ENCODE measurements at places on chromosomes 7 and 10. TPM values are rescaled to one million over a fixed set of nuclear protein-coding genes. Genes with fewer than 3 reads are reported as not detected.
A peak's percentile ranks its signal among the peaks of the same experiment; 100 is the strongest.

Gene GPR22
- not detected for total RNA-seq

Gene MEIG1
- total RNA-seq = not detected

DNA sequence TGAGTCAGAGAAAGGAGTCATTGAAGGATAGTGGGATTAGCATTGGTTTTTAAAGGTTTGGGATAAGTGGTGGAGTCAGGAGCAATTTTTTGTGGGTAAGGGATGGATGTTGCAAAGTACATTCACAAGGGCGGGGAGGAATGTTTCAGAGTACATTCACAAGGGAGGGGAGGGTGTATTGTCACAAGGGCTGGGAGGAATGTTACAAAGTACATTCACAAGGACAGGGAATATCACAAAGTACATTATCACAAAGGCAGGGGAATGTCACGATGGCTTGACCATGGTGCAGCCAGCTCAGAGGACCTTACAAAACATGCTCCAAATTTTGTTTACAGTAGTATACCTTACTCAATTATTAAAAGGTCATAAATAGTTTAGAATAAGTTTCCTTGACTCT is 30.3 kb downstream of the C1GALT1 start:
- no peak for DNase-seq

GRCh38 chr7:92953657-92954056 is 117.3 kb upstream of the CDK6 start:
- DNase-seq = no peak

- no peak for DNase-seq
These were observed 91.7 kb downstream of the CCDC3 start for GRCh38 chr10:12909836-12910185.

- no peak for DNase-seq
These were observed 82.6 kb upstream of the SLF2 start for GRCh38 chr10:100829933-100830727.

Gene GPR158
- 0.52 TPM for total RNA-seq

DNA sequence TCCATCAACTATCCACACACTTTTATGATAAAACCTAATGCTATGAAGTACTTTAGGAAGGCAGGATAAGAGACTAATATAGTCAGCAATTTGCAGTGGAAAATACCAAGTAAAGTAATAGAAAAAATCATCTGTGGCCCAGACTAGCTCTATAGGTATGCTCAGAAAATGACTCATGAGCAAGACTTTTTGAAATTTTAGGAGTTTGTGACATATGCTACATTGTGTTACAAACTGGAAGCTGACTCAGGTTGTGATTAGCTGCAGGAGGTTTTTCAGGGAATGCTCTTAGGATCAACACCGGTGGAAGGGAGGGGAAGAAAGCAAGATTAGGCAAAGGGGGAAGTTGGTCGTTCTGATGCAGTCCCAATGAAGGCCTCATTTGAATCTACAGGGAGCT is 56.1 kb downstream of the FEZF1 start:
- no peak for DNase-seq

Gene CDK6
- total RNA-seq = 35.0 TPM

DNA sequence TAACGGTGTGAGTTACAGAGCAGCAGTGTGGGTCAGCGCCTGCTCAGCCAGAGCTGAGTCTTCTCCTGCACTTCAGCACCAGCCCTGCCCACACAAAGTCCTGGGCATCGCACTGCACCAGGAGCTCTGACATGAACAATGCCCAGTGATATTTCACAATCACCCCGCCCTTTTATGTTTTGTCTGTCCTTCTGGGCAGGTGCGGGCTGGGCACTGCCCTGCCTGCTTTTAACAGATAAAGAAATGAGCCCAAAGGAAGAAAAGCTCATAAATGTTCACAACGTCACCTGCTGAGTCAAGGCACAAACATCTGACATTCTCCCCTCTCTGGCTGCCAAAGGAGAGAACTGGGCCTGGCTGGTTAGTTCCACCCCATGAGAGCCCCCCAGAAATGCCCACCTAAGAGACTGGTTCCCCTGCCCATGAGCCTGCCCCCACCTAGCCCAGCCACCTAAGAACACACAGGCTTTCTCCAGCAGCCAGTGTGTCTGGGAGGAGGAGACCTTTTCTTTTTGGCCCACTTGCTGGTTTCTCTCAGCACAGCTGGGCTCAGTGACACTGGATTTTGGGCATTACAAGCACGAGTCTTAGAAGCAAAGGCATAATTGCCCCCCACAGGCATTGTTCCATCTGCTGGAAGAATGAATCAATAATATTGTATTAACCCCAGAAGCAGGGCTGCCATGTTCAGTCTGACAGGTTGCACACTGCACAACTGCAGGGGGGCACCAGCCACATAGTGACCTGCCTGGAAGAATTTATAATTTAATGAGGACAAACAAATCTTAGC is 22.3 kb downstream of the CALML3 start:
- DNase-seq = peak; percentile 59

GRCh38 chr7:141575164-141575563 is 24.0 kb downstream of the AGK start:
- no peak for DNase-seq

DNA sequence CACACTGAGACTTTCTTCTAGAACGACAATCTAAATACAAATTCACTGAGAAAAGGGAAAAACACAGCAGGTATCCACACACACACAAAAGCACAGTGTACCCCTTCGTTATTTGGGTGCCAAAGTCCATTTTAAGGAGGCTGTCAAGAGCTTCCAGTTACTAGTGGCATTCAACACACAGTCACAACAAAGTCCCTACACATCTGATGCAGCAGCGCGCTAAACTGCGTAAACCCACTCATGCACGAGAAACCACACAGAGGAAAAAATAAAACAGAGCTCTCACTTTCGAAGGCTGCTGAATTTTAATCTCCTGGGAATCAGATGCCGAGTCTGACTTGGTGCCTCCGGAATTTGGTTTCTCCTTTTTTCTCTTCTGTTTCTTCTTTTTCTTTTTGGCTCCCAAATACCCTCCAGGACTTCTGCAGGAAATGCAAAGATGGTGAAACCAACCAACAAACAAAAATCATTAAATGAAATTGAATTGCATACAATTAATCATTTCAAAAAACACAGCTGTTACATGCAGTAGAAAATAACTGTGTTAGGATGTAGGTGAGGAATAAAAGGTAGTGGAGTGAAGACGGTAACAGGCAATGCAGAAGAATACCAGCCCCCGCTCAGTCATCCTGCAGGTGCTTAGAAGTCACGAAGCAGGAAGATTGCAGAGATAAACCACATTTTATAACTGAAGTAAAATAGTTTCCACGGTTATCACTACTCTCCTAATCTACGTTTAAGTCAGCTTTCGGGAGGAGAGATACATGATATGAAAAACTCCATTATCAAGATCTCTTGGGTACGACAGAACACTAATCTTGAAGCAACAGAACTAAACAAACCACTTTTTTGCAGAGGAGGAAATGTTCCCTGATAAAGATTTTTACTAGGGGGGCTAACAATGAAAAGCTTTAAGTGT is 27.1 kb downstream of the NMT2 start:
- DNase-seq = no peak

DNA sequence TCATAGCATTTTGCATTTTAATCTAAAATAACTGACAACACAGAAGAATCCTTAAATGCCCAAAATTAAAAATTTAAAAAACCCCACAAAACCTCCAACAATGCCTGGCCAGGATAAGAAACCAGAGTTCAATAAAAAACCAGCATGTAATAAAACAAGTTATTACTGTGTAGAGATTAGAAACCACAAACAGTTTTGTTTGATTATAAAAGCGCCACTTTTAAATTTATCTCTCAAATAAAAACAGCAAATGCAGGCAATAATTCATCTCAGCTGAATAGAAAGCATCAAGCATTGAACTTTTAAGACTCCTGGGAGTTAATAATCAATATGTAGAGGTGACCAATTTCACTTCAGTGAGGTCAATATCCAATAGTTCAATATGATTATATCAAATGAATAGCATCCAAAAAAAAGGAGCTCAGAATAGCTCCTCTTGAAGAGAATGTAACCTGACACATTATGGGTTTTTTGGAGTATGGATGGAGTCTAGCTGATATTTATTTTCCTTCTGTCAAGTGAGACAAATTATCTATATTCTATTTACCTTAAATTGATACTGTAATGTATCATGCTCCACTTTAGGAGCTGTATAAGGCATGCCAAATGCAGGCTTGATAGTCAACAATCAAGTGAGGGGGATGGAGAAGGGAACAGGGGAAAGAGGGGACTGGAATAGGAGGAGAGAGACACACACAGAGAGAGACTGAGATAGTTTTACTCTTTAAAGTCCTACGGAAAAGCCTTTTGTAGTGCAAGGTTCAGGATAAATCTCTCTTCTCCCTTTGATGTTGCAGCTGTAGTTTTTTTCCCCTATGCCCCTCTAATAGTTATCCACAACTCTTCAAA is 130.9 kb downstream of the RSU1 start:
- no peak for DNase-seq

GRCh38 chr7:24175603-24176002 is 108.4 kb upstream of the NPY start:
- DNase-seq = no peak

Gene LRRC18
- total RNA-seq = not detected

DNA sequence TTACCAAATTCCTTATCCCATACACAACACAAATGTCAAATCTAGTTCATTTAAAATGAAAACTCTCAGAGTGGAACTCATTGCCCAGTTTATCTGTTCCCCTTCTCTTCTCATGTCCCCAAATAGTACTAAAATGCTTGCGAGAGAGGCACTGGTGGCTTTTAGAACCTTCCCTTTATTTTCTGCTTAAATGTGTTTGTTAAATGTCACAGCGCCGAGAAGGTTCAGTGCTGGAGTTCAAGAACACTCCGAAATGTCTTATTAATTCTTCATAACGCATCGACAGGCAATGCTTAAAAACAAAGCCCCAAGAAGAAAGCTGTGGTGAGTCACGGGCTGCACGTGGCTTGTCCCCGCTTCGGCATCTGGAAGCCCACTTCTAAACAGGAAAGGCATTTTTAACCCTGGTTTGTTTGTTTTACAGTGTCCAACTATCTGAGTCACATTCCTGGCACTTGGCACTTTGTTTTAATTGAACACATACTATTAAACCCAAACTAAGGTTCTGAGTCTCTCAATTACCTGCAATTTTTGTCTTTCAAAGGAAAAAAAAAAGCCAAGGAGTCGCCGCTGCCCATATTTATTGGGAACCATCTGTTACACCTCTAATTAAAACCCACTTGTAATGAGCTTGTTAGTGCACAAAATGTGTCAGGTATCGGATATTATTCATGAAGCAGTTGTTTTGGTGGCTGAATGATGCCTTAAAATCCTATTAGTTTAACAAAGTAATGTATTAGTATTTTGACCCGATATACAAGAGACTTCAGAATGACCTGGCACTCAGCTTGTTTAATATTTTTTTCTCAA is 49.9 kb upstream of the MGMT start:
- DNase-seq = no peak

DNA sequence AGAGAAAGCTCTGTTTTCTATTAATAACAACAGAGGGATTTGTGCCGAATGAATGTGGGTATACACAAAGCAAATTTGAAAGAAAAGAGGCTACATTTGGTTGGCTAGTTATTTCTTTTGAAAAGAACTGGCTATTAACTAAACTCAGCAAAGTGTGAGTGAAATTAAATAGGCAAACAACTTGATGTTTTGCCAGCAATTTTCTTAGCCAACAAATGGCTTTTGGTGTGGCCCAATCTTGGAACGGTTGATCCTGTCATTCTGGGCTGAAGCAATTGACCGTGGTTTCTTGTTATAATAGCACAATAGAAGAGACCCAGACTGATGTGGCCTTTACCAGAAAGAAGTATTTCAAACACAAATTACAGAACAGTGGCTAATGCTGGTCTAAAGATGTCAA is 898.6 kb downstream of the KCNMA1 start:
- no peak for DNase-seq

Gene PAPSS2
- 16.9 TPM for total RNA-seq

Data from body of pancreas (tissue), 4 donors.